Right atrium auricular region (tissue), 2 donors: ENCODE measurements at places on chromosomes 1 and 21. TPM values are rescaled to one million over a fixed set of nuclear protein-coding genes. Genes with fewer than 3 reads are reported as not detected.
A peak's percentile ranks its signal among the peaks of the same experiment; 100 is the strongest.

GRCh38 chr1:96538883-96539282, 182.7 kb upstream of the PTBP2 start:
- H3K27ac ChIP-seq = peak overlapping the region; percentile 76
- no peak overlapping the region for H3K4me3 ChIP-seq
- DNase-seq = peak; percentile 67
- H3K36me3 ChIP-seq = no peaks in the 10 kb centered on the region
- no peaks in the 10 kb centered on the region for H3K4me1 ChIP-seq

DNA sequence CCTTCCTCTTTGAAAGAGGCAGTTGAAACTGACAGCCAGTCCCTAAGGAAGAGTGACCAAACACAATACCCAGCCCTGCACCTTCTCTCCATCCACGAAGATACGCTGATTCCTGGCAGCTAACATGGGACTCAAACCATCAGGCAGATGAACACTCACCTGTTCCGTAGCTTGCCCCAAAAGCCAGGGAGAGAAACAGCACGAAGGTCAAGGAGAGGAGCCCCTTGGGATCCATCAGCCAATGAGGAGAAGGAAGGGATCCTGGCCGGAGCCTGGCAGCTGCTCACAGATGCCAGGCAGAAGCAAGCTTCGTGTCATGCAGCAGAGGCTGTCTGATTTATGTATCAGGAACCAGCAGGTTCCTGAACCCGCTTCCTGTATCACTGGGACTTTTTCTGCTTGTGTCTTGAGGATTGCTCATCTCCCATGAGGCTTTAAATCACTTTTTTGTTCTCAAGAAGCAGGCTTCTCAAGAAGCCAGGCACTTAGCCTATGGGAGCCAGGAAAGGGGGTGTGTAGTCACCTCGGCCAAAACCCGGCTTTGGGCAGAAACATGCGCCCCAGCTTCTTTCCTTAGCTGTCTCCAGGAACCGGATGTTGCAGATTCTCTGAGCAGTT, at the start of gene SLAMF1:
TSS of gene SLAMF1 (minus strand) at position 334 of the 618 bp plus-strand sequence. CDS start at position 235, 99 bp downstream.
- no peak within 1 kb of the TSS for H3K4me3 ChIP-seq
- no peak within 1 kb of the TSS for H3K27ac ChIP-seq
- no peaks in the 10 kb centered on the region for H3K4me1 ChIP-seq
- no peaks in the 10 kb centered on the region for H3K36me3 ChIP-seq
- no peak for DNase-seq

GRCh38 chr1:84853741-84854721, 39.0 kb downstream of the LPAR3 start:
- H3K27ac ChIP-seq = no peak overlapping the region
- H3K4me3 ChIP-seq = no peak overlapping the region
- no peaks in the 10 kb centered on the region for H3K36me3 ChIP-seq
- no peak for DNase-seq
- no peaks in the 10 kb centered on the region for H3K4me1 ChIP-seq

DNA sequence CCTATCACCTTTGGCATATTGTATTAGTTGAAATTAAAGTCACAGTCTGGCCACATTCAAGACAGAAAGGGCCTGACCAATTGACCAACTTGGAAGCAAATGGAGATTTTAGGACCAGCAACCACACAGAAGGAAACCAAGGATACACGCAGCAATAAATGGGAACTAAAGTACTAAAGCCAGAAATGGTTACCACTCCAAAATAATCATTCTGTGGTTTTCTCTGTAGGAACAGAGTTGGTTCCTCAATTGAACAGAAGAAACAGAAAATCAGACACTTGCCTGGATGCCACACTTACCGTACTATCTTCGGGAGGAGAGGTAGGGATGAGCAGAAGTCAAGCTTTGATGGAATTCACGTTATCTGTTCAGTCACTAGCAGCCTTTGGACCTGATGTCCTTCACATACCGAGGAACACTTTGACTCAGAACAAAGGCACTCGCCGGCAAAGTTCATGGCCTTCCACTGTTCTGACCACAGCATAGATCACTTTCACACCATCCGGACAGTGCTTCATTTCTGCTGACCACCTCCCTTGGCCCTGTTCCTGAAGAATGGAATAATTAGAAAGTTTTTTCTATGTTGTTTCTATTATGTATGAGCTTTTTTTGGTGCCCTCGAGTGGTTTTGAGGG, 96.9 kb downstream of the LPAR3 start:
- no peaks in the 10 kb centered on the region for H3K27me3 ChIP-seq
- peaks cover 8% of the 10 kb centered on the region for H3K4me1 ChIP-seq
- no peaks in the 10 kb centered on the region for H3K36me3 ChIP-seq
- DNase-seq = no peak
- no peak overlapping the region for H3K4me3 ChIP-seq

DNA sequence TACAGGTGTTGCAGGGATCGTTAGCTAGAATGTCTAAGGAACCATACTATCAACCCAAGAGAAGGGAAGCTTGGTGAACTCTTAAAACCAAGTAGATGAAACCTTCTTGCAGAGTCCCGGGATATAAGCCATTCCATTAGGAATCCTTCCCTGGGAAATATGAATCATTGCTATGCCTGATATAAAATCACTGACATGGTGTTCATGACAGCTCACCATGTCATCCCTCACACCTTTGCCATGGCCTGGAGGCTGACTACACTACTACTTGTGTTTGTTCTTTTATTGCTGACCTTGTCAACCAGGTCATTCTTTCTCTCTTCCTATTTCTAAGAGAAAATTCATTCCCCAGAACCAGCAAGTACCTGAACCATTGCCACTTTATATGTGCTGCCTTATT, 12.1 kb downstream of the ST6GALNAC3 start:
- H3K4me3 ChIP-seq = no peak overlapping the region
- no peaks in the 10 kb centered on the region for H3K36me3 ChIP-seq
- no peaks in the 10 kb centered on the region for H3K27me3 ChIP-seq
- H3K27ac ChIP-seq = no peak overlapping the region
- H3K4me1 ChIP-seq = peaks cover 6% of the 10 kb centered on the region

Gene FABP3
- total RNA-seq = 3,527 TPM

Gene AGT
- total RNA-seq = 152 TPM

Gene RAB25
- not detected for total RNA-seq

Gene SLC1A7
- total RNA-seq = 0.56 TPM
